AG08396 (cell line): ENCODE measurements at places on chromosomes 16 and 17.

GRCh38 chr16:55811811-55812210, 21.1 kb downstream of the CES1 start:
- no peak for DNase-seq

- no peak for DNase-seq
Measured at GRCh38 chr17:48605409-48605919, 678 bp upstream of the HOXB6 start.

DNA sequence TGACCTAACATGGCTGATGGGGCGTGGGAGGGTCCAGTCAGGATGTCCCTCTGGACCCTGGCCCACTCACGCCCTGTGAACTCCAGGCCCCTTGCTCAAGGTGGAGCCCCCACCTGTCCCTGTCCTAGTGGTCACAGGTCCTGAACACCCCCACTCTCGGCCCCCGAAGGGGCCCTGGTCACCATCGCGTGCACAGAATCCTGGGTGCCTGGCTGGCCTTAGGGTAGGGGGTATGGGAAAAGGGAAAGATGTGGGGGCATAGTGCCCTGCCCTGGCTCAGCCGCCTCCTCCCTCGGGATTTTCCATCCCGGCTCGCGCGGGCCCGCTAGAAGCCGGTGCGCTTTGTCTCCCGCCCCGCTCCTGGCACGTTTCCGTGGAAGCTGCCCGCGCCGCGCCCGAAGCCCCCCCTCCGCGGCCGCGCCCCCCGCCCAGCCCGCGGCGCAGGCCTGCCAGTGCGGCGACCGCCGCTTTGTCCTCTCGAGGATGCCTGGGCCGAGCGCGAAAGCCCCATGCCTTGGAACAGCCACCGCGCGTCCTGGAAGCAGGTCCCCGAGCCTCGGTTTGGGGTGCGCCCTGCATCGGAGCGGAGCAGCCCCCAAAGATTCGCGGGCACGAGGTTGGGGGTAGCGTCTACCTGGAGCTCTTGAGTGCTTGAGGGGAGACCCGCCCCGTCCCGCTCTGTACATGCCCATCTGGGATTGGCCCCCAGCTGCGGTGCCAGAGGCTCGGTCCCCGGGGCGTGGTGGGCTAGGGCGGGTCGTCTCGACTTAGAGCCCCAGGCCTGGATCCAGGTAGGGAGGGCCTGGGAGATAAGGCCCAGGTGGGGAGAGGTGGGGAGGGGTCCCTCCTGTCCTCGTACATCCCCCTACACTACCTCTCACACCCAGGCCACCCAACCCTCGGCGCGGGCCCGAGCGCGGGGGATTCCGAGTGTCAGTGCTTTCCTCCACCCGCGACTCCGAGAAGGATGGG, 1.3 kb downstream of the SMPD3 start:
- no peak for DNase-seq

GRCh38 chr16:2022723-2023091, 3.1 kb downstream of the NPW start:
- DNase-seq = peak; percentile 75

DNA sequence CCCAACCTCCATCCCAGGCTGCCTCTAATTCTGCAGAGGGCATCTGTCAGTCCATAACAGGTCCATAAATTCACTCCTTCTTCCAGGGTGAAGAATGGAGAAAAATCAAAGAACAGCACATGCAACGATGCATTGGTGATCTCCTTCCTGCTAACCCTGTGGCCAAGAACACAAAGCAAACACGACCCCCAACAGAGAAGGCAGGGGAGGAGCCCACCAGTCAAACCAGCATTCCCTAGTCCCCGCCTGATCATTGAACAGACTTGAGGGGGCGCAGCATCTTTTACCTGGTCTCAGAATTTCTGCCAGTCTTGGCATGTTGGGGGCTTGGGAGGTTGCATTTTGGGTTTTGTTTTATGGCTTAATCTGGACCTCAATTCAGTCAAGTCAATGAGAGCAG, 476.0 kb downstream of the SLC39A11 start:
- DNase-seq = no peak
